Uterine smooth muscle cell (primary cell): ENCODE measurements at places on chromosomes 7 and 10. TPM values are rescaled to one million over a fixed set of nuclear protein-coding genes. Genes with fewer than 3 reads are reported as not detected.

The ASB15 gene
- total RNA-seq, result not detected in 2 replicates

The GPER1 gene
- total RNA-seq, result 3.0 and 4.5 TPM in 2 replicates

The SMNDC1 gene
- total RNA-seq, result 9.5 and 12.5 TPM in 2 replicates

The GJC3 gene
- total RNA-seq, result not detected in 2 replicates

The ITPRID1 gene
- total RNA-seq, result not detected in 2 replicates

The CYP3A4 gene
- total RNA-seq, result not detected in 2 replicates
